Psoas muscle (tissue), 8 donors: ENCODE measurements at places on chromosomes 12 and 14. TPM values are rescaled to one million over a fixed set of nuclear protein-coding genes. Genes with fewer than 3 reads are reported as not detected.

ASCL1 gene
- total RNA-seq: not detected

RNF212B gene
- not detected for total RNA-seq

TGM1 gene
- 0.25 TPM for total RNA-seq

DTX1 gene
- total RNA-seq: 0.75 TPM

OR11G2 gene
- total RNA-seq: not detected

CACNA1C gene
- total RNA-seq: 2.9 TPM

ADCK1 gene
- total RNA-seq: 5.4 TPM

GPR137C gene
- total RNA-seq: 0.13 TPM

KRT75 gene
- total RNA-seq: not detected

TMEM30B gene
- 1.2 TPM for total RNA-seq

GDF11 gene
- total RNA-seq: 1.3 TPM

FGF6 gene
- total RNA-seq: 4.1 TPM

RND1 gene
- not detected for total RNA-seq

NGDN gene
- 31.2 TPM for total RNA-seq

NUP37 gene
- 14.9 TPM for total RNA-seq

SFSWAP gene
- 21.4 TPM for total RNA-seq

OVCH1 gene
- total RNA-seq: 0.54 TPM

GLIPR1L1 gene
- total RNA-seq: not detected

MANSC1 gene
- total RNA-seq: 3.5 TPM

IFNG-AS1 gene
- total RNA-seq: not detected
